Progenitor cell of endocrine pancreas (in vitro differentiated cells): ENCODE measurements at places on chromosomes 3 and 15. TPM values are rescaled to one million over a fixed set of nuclear protein-coding genes. Genes with fewer than 3 reads are reported as not detected.

Gene CSPG4
- 0.41 and 0.51 TPM in 2 replicates for total RNA-seq

Gene SEMA7A
- 1.9 and 2.6 TPM in 2 replicates for total RNA-seq

DNA sequence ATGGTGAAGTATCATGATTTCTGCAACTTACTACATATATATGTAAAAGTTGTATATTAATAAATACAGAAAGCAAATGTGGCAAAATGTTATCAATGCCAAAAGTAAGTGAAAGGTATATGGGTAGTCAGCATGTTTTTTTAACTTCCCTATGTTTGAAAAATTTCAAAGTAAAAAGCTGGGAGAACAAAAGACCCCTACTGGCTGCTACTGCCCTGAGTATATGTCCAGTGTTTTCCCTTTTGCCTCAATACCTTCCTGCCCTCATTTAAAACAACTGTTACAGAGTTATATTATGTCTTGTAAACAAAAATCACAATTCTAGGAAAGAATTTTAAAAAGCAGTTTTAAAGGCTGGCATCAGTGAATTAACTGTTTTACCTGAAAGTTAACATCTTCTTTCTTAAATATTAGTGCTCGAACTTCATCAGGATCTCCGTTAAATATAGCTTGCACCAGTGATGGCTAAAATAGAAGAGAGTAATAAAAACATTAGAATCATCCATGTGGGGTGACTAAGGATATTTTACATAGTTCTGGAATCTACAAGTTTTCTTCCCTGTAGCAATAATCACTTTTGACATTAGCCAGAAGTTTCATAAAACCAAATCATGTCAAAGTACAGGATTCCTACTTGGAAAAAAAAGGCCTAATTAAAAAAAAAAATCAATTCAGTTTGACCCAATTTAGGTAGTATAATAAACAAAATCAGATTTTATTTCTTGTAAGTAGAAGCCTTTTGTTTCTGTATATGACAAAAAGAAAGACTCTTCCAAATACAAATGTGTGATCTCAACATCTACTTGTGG, 2.7 kb downstream of the ANKRD28 start:
- no peak for DNase-seq

Gene KCNAB1
- total RNA-seq: 1.8 and 2.1 TPM in 2 replicates

GRCh38 chr15:39127151-39127790, 453.6 kb upstream of the THBS1 start:
- no peak for DNase-seq

Gene COL6A5
- total RNA-seq: not detected in 2 replicates

GRCh38 chr3:141657516-141657915, 80.6 kb upstream of the RNF7 start:
- DNase-seq: no peak

DNA sequence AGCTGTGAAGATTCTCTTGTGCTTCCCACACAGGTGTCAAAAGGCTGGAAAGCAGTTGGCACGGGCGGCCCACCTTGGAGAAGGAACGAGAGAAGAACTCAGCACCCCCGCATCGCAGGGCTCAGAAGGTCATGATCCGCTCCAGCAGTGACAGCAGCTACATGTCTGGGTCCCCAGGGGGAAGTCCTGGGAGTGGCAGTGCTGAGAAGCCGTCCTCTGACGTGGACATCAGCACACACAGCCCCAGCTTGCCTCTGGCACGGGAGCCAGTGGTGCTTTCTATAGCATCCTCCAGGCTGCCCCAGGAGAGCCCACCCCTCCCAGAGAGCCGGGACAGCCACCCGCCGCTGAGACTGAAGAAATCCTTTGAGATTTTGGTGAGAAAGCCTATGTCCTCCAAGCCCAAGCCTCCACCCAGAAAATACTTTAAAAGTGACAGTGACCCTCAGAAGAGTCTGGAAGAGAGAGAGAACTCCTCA, 31.4 kb downstream of the STARD5 start:
- no peak for DNase-seq

- DNase-seq: no peak
Observed at GRCh38 chr3:50395070-50395860, 35.9 kb upstream of the TMEM115 start.

DNA sequence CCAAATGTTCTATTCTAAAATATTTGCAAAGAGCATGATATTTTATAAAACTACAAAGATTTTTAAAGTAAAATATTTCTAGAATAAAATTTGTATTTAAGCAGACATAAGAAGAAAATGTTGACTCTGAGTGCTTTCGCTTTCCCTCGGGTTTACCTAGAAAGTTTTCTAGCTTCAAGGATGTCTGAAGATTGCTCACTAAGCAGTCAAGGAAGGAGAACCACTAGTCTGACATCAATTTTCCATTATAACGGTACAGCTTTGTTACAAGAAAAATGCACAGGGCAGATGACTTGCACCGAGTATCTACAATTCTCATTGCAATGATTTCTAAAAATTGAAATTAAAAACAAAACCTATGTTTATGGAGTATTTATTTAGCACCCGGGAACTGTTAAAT, 14.2 kb downstream of the GPR15 start:
- DNase-seq: no peak

DNA sequence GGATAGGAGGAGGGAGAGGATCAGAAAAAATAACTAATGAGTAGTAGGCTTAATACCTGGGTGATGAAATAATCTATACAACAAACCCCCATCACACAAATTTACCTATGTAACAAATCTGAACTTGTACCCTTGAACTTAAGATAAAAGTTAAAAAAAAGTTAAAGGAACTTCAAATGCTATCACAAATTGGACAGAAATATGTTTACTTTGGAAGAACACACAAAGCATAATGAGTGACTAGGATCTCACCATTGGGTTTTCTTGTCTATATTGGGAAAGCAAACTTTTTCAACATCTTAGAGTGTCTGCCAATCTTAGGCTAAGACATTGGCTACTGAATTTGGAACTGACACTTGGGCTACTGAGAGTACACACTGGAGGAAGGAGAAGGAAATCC, 140.4 kb downstream of the THRB start:
- DNase-seq: no peak

DNA sequence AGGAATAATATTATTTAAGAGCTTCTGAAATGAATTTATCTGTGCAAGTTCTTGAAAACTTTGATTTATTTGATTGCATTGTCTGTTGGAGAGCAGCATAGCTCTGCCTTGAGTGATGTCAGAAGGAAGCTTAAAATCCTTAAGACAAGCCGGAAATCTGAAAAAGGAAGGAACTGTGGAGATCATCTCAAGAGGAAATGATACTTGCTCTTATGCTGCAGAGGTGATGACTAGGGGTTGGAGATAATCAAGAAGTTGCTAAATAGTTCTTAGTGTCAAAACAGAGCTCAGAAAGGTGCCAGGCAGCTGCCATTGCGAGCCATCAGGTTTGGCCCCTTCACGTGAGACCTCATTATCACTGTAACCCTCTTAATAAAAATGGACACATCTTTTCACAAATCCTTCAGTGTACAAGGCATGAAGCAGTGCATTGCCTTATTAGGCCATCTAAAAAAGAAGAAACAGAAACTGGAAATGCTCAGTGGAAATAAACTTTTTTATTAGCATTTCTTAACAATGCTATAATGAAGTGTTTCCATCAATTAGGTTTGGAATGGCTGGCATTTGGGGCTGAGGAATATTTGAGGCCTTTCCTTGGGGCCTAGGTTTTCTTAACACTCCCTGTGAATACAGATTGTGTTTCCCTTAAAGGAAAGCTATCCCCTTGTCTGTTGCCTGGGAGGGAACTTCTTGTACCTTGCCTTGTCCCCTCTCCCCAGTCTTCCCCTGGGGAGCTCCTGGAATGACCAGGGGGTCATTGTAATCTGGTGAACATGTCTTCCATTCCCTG, 34.5 kb upstream of the VILL start:
- no peak for DNase-seq

- no peak for DNase-seq
Observed at GRCh38 chr15:36401586-36401966, 177.8 kb upstream of the CDIN1 start.

GRCh38 chr3:126117212-126117611, 33.3 kb upstream of the SLC41A3 start:
- DNase-seq: no peak

DNA sequence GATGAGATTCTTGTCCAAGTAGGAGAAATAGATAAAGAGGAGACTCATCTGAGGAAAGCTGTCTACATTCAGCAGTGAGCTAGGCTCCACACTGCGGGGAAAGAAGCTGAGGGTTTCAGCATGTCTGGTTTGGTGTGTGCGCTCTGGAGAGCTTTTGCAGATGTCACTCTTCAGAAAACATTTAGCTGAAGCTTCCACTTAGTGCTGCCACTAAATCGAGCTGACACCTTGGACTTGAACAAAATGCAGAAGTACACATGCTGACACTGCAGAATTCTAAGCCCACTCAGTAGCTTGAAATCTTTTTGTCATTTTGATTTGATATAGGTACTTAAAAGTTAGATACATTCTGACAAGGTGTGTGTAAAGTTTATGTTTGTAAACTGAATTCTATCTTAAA, 32.3 kb upstream of the CRTC3 start:
- DNase-seq: no peak

GRCh38 chr3:178231645-178232044, 304.6 kb upstream of the KCNMB2 start:
- no peak for DNase-seq

DNA sequence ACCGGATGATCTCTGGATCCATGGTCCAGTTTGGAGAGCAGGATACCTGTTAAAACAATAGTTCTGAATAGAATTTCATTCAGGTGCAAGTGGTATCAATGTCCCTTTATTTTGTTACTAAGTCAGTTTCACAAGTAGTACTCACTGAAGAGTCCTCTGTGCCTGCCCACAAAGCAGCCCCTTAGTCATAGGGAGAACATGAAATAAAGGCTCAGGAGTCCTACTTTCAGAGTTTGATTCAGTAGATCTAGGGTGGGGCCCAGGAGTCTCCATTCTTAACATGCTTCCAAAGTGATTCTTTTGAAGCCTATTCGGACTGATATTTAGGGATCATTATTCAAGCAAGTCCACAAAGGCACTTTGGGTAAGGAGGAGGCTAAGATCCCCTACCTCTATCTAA, 79.8 kb upstream of the ACKR4 start:
- no peak for DNase-seq

- no peak for DNase-seq
Observed at GRCh38 chr15:44716983-44717602, 5.8 kb downstream of the B2M start.

Gene CRTC3
- 30.0 and 34.6 TPM in 2 replicates for total RNA-seq

GRCh38 chr15:38154255-38154654, 98.4 kb upstream of the SPRED1 start:
- DNase-seq: no peak

DNA sequence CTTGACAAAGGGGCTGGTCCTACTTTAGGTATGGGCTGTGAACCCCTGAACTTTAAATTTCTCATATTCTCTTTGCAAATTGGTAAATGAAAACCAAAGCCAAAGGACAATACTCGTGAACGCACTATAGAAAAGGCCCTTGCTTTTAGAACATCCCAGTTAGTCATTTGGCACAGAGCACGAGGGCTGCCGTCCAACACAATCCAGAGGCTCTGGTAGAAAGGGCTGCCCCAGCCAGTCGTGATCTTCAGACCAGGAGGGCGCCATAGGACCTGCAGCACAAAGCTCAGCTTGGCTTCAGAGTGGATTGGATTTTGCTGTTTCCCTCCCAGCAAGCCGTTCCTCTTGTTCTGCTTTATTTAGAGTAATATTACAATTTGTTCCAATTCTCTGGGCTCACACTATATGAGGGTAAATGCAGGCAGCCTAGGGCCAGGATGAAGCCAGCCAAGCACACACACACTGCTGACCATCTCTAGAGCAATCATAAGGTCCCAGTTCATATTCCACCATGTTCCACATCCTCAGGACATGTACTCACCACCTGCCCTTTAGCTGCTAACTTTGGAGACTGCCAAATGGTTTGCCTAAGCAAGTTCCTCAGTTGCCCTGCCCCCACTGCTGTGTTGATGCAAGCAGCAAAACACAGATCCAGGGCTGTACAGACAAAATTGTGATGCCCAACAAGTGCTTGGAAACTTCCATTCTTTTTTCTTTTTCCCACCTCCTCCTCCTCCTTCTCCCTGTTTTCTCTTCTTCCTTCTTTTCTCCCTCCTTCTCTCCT, 6.0 kb upstream of the BFSP2 start:
- DNase-seq: no peak

DNA sequence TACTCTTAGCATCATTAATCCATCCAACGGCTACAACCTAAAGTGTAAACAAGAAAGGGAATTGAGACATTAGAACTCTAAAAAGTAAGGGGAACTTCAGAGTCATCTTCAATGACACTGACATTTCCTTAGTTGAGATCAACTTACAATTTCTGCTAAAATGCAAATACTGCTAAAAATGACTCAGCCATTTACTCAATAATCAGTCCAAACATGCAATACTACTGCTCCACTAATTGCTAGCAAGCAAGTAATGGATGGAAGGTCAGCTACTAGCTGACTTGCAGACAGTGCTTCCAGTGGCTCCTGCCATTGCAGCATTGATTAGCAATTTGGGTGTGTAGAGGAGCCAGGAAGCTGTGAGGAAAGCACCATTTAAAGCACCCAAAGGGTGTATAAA, 28.4 kb downstream of the CD200R1L start:
- no peak for DNase-seq

DNA sequence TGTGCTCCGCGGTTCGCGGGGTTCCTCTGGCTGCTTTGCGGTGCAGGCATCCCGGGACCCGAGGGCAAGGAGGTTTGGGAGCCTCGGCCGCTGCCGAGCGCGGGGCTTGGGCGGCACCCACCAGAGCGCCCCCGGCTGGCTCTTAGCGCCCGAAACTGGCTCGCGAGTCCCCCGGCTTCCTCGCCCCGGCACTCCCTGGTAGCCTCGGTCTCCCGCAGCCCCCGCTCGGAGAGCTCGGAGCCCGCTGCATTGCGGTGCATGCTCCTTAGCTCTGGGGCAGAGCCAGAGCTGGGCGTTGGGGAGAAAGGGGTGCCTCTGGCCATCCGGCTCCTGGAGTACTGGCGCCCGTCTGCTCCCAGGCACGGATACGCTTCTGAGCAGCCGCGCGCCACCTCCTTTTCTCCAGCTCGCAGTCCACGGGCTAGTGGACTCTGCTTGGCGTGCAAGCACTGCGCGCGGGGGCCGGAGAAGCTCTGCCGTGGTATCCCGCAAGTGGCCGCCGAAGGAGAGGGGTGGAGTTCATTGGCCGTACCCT, 753 bp downstream of the EPHB1 start:
- DNase-seq: peak; percentile 31

DNA sequence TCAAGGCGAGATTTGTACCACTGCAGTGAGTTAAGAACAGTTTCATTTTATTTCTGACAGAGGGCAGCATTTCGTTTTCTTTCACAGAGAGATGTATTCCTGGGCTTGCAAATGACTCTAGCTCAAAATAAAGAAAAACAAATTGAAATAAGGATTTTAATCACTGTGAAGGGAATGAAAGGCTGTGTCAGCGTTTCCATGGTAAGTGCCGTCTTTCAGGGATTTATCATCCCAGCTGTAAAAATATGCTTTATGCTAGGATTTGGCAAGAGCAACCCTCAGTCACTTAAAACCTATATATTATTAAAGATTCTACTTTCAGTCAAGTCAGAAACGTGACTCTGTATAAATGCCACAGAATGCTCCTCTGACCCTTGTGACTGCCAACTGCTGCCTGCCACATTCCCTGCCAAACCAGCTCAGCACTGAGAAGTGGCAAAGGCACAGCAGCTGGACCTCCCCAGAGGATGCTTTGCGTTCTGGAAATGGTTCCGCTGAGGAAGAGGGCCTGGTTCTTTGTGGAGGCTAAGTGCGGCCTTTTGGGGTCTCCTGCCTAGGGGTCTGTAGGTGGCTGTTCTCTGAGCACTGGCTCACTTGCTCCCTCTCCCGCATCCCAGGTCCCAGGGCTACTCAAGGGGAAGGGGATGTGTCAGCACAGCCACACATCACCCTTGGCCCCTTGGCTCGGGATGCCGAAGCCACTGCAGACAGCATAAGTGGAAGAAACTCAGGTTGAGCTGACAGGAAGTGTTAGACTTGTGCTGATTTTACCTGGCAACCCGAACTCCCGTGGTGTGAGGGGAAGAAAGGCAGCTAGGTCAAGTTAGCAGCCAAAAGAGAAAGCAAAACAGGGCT, 56.6 kb upstream of the POMGNT2 start:
- no peak for DNase-seq
